ENCODE measurements at places on chromosomes 6 and 20.
A peak's percentile ranks its signal among the peaks of the same experiment; 100 is the strongest.

GRCh38 chr6:134521116-134521501 lies 203.2 kb upstream of the SGK1 start:
- no peak for ATAC-seq

DNA sequence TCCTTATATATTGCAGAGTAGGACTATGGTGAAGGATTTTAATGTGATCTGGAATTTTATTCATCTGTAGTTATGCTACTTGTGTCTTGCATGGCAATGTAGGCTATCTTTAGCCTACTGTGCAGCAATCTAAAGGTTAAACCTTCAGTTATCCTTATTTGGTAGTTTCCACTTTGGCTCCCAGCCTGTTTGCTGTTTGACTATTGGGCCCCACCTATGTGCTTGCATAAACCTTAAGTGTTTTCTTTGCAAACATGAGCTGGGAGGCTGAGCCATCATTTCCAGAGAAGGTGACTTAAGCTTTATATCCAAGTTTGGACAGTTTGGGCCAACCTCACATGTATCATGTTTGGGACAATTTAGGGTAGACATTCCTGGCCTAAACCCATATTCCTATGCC lies 537.5 kb downstream of the BTBD3 start:
- ATAC-seq: no peak

GRCh38 chr6:81763051-81763450 lies 10.6 kb upstream of the TENT5A start:
- no peak for ATAC-seq

- ATAC-seq: peak; percentile 10
Observed at GRCh38 chr20:43936104-43936770, 21.6 kb downstream of the TOX2 start.

DNA sequence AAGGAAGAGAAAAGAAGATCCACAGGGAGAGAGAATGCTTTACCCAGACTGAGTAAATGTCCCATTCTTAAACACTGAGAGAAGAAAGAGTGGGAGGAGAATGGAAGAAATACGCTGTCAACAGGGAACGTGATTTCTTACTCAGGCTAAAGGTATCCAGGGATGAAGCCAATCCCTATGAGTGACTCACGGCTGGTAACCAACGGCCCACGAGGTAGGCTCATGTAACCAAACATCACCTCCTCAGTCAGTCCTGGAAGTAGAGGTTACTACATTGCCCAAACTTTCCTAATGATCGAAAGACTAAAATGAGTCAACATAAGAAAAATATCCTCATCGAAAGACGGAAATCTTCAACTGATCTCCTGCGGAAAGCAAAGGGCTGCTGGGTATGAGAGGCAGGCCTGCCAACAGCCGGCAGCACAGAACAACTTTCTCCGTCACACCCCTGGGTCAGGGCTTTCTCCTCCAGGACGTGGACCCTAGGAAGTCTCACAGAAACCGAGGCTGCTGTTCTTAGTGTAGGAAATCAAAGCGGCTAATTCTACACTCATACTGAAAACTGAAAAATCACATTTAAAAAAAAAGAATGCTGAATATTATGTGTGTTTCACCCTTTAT lies 292.6 kb downstream of the GMDS start:
- ATAC-seq: peak; percentile 99

GRCh38 chr6:10414756-10415616 lies at the start of gene TFAP2A:
TSS of gene TFAP2A (minus strand) at chr6:10415074. CDS start at chr6:10414991, 83 bp downstream.
- ATAC-seq: peak; percentile 57

- ATAC-seq: no peak
Observed at GRCh38 chr20:9134346-9134745, 65.5 kb downstream of the PLCB4 start.

DNA sequence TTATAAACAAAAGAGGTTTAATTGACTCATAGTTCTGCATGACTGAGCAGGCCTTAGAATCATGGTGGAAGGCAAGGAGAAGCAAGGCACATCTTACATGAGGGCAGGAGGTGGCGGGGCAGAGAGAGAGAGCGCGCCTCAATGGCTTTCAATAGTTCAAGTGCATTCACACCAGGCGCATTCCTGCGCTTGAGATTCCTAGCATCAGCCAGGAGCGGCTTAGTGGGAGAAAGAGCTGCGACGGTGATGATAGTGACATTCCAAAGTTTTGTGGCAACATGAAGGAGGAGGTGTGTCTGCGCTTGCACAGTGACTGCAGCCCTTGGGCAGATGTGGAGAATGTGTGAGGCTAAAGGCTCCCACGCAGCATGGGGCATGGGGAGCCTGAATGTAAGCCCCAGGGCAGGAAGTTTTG lies 25.0 kb upstream of the EMILIN3 start:
- peak; percentile 67 for ATAC-seq

DNA sequence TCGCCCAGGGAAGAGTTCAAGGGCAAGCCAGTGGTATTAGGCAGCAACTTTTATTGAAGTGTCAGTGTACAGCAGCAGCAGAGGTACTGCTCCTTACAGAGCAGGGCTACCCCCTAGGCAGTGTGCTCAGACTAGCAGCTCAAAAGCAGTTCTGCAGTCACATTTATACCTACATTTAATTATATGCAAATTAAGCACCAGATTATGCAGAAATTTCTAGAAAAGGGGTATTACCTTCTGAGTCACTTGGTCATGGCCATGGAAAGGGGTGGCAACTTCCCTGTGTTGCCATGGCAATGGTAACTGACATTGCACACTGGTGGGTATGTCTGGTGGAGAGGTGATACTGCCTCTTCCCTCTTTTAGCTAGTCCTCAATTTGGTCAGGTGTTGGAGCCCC lies 2.1 kb upstream of the ZKSCAN4 start:
- ATAC-seq: no peak

DNA sequence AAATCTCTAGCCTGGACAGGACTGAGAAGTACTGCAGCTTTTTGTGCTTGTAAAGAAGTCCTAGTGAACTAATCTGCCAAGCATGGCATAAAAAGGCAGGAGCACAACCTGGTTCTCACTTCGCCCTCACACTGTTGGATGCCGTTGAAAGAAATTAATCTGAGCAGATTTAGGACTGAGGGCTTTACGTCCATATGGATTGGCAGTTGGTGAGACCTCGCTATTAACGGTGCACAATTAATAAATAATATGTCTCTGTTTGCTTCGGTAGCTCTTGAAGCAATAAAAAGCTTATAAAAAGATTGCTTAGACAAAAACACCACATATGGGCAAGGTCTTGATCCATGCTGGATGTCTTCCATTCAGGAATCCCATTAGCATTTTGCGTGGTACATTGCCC lies 185.6 kb upstream of the EPHA7 start:
- ATAC-seq: no peak

DNA sequence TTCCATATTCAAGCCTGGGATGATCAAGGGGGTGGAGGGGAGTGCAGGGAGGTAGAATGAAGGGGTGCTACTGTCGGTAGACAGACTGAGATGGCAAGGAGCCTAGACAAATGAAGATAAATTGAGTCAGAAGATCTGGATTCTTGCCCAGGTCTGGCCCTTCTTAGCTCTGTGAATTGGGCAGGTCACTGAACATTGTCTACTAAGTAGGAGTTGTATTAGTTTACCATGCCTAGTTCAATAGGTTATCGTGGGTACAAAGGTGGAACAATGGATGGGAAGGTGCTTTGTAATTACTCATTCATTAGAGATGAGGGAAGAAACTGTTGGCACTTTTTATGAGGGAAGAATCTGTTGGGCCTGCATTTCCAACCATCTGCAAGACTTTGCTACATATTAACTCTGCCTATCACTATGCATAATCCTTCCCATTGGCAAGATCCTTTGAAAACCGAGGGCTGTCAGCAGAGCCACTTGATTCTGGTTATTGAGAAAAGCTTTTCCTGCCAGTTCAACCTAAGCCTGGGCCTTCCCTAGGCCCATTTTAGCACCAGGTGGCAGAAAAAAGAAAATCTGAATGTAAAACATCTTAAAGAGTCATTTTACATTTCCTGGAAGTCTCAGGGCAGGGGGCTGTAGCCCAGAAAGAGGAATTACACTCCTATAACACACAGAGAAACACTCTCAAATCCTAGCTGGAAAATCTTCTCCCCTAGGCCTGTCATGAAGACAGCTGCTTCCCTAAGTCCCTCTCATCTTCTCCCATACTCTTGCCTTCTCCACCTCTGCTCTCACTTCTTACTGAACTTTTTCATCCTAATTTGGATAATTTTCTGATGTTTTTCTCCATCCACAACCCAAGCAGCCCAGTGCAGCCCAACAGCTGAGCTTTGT lies 103.5 kb downstream of the CD24 start:
- ATAC-seq: peak; percentile 56

- no peak for ATAC-seq
Observed at GRCh38 chr20:19748681-19749080, 9.4 kb upstream of the RIN2 start.

DNA sequence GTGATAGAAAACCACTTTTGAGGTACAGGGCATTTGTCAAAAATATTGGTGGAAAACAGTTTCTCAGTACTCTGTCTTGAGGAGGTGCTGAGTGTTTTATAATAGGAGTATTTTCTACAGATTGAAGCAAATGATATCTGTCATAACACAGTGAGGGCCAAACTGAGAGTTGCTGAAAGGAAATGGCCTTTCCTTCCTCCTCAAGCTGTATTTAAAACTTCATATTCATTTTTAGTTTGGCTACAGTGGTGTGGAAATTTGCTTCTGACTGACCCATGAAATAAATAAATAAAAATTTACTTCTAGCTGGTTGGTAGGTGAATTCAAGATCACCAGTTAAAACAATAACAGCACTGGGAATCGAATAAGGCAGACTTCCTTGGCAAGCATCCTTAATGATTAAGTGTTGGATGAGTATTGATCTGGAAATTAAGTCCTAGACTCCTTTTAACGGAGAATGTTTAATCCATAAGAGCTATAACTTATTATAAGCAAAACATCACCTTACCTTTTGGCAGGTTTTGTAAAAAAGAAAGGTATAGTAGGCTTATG lies 828.6 kb upstream of the CITED2 start:
- no peak for ATAC-seq

DNA sequence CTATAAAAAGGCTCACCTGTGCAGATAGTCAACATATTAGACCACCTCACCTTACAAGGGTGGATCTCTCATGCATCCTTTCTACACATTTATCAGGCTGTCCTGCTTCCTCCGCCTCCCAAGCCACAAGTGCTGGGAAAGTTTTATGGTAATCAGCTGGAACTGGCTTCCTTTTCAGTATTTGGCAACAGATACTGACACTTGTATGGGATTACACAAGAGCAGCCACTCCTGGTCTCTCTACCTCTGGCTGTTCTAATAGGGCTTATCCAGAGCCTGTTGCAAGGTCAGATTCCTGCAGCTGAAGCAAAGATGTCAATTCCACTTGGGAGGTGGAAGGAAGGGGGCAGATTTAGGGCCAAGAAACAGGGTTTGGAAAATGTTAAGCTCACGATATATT lies 503 bp upstream of the GPLD1 start:
- peak; percentile 87 for ATAC-seq

- no peak for ATAC-seq
Observed at GRCh38 chr6:115972679-115973078, 88.0 kb downstream of the FRK start.

GRCh38 chr6:63477422-63478040 lies 94.7 kb upstream of the LOC128125822 start:
- no peak for ATAC-seq

GRCh38 chr6:108702106-108702851 lies 141.6 kb downstream of the FOXO3 start:
- ATAC-seq: no peak

GRCh38 chr6:162621246-162621645 lies 106.3 kb downstream of the PRKN start:
- no peak for ATAC-seq

DNA sequence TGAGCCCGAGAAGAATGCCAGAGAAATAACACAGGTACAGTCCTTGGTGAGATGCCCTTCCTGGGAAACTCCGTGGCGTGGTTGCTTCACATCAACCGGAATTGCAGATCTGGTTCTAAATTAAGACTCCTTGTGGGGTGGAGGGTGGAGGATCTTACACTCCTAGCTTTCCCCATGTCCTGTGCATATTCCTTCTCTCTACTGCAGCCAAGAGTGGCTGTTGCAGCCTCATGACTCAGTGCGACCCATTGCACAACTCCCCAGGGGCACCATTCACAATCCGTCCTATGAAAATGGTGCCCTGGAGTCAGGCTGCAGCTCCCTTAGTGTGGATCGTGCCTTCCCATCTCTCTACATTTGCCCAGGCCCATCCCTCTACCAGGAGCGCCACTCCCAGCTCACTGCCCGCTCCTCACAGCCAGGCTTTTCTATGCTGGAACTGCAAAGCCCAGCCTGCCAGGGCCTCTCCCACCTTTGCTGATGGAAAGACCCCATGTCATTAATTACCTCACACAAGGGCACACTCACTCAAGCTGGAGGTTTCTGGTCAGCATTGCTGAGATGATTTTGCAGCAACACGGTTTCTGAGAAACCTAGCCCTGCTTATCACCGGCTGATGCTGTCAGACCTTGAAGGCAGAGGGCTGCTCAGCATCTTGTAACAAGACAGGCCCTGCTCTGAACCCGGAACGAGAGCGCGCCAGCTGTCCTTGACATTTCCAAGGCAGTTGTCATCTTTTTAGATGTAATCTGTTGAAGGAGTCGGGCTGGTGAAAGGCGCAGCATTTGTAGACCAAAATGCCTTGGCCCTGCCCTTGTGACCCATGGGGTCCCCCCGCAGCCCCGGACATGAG lies 39.7 kb downstream of the SIRPA start:
- peak; percentile 90 for ATAC-seq

GRCh38 chr6:71250099-71250602 lies 38.5 kb upstream of the OGFRL1 start:
- ATAC-seq: no peak

- no peak for ATAC-seq
Observed at GRCh38 chr6:37560737-37561103, 61.0 kb upstream of the CCDC167 start.

DNA sequence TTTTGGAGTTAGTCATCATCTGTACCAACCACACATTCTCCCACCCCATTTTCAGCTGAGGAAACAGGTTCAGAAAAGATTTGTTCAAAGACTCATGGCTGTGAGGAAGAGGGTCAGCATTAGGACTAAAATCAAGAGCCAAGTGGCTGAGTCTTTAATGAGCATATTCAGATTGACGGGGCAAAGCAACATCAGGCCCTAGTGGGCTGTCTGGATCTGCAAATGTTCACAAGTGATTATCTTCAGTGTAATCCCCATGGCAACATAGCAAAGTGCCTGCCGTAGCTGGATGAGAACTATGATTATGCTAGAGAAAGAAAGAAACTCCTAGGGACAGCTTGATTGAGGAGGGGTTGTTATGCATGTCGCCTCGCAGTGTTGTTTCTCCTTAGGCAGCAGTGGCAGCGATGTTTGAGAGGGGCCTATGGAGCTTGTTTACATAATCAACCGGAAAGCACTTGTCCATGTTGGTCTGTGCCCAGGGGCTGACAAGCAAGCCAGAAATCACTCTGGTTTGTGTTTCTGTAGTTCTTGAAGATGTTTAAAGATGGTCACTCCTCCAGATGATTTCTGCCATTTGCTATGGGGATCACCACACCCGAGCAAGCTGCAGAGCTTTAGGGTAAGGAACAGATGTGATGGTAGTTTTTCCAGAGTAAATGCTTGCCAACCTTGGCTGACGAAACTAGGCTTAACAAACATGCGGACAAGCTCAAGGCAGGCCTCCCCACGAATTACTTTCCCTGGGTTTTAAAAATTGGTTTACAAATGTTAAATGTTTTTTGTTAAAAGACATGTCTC lies 124.3 kb upstream of the MLIP start:
- no peak for ATAC-seq

GRCh38 chr6:11272491-11273192 lies 40.2 kb upstream of the NEDD9 start:
- no peak for ATAC-seq

- ATAC-seq: peak; percentile 82
Observed at GRCh38 chr20:13205425-13205824, 15.6 kb upstream of the ISM1 start.

Data from esophagus mucosa (tissue), 1 donor.